Activated naive CD8-positive, alpha-beta T cell treated with anti-CD3 and anti-CD28 coated beads, Interleukin-2, amount 10 ng/mL, durations not matched to agents 7 days and 5 days (primary cell): ENCODE measurements at places on chromosomes 3 and 15. TPM values are rescaled to one million over a fixed set of nuclear protein-coding genes. Genes with fewer than 3 reads are reported as not detected.
A peak's percentile ranks its signal among the peaks of the same experiment; 100 is the strongest.

SRPRB gene
- total RNA-seq: 39.7 TPM

RHOA gene
- 428 TPM for total RNA-seq

OR5H1 gene
- total RNA-seq: not detected

CLDN16 gene
- not detected for total RNA-seq

P2RY13 gene
- total RNA-seq: not detected

DNA sequence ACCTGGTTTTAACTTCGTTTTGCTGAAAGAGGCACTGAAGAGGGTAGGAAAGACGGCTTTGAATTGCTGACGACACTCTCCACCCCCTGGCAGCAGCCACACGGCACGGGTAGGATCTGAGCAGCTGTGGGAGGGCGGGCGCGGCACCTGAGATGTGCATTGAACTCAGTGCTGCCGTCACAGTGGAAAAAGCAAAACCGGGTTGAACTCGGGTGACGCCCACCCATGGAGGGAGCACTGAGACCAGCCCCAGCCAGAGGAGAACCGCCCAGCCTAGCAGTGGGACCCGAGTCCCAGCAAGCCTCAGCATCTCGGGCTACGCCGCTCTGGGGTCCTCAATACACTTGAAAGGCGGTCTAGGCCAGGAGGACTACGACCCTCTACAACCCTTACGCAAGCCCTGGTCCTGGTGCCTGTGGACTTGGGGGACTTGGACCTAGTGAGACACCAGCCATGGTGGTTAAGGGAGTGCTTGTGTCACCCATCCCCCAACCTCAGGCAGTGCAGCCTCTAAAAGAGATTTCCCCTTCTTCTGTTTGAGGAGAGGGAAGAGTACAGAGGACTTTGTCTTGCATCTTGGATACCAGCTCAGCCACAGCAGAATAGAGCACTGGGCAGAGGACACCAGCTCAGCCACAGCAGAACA lies 50.0 kb upstream of the RPL35A start:
- H3K27me3 ChIP-seq: no peaks in the 10 kb centered on the region
- H3K36me3 ChIP-seq: no peaks in the 10 kb centered on the region
- no peak overlapping the region for H3K4me3 ChIP-seq
- DNase-seq: no peak
- no peaks in the 10 kb centered on the region for H3K4me1 ChIP-seq
- no peak overlapping the region for H3K27ac ChIP-seq

DNA sequence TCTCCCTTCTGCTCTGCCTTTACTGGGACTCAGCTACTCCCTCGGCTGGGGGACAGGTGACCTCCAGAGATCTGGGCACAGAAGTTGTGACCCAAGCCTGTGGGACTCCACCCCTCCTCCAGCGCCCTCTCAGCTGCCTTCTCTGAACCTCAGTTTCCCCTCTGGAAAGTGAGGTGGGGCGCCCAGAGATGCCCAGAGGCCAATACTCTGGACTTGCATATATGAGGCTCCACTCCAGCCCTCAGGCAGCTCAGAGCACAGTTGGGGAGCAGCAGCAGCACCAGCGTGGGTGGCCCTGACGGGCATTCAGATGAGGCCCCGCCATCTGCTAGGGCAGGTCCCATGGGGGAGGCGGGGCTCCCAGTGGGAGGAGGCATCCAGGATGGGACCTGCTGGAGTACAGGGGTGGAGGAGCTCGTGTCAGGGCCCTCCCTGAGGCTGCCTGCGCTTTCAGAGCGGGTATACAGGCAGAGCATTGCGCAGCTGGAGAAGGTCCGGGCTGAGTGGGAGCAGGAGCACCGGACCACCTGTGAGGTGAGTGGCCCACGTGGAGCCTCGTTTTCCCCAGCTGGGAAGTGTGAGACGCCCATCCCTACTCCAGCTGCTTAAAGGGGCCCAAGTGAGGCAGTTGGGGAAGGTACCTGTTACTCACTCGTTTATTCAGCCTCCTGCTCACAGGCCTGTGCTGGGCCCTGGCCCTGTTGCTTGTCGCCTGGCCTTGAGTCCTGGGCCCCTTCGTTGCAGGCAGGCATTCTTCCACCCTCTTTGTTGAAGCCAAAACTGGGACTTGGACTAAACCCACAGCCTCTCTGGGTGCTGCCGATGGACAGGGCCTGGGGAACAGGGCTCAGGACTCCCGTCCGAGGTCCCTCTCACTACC lies 35.4 kb downstream of the PSTPIP1 start:
- peaks cover 30% of the 10 kb centered on the region for H3K36me3 ChIP-seq
- peak overlapping the region; percentile 70 for H3K27ac ChIP-seq
- H3K27me3 ChIP-seq: no peaks in the 10 kb centered on the region

GRCh38 chr3:30934208-30934550 lies 39.7 kb upstream of the GADL1 start:
- no peak overlapping the region for H3K4me3 ChIP-seq
- peaks cover 5% of the 10 kb centered on the region for H3K4me1 ChIP-seq
- H3K27me3 ChIP-seq: no peaks in the 10 kb centered on the region
- no peaks in the 10 kb centered on the region for H3K36me3 ChIP-seq
- no peak for DNase-seq

DNA sequence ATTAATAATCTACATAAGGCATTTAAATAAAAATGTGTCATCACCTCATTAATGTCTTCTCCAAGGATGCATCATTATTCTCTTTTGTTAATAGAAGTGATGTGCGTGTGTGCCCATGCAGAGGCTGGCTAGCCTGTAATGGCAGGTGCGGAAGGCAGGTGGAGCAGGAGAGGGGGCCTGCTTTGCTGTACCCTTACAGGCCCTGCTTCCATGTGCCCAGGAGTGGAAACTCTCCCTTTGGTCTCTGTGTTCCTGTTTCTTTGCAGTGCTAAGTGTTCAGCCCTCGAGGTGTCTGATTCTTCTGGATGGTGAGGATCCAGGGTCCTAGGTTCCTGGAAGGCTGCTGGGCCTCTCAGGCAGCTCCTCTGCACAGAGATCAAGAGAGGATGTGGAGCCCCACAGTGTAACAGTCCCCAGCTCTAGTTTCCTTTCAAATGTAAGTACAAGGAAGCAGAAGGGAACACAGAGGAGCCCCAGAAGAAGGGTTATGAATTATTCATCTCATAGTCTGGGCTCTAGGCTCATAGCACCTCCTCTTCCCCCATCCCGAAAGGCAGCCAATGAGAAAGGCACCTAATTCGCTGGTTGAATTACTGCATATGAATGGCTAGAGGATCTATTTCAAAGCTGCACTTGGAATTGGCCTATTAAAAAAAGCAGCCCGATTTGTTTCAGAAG lies 39.2 kb upstream of the AGBL1 start:
- H3K36me3 ChIP-seq: no peaks in the 10 kb centered on the region
- no peak for DNase-seq
- no peak overlapping the region for H3K4me3 ChIP-seq
- no peaks in the 10 kb centered on the region for H3K4me1 ChIP-seq
- H3K27ac ChIP-seq: no peak overlapping the region

DNA sequence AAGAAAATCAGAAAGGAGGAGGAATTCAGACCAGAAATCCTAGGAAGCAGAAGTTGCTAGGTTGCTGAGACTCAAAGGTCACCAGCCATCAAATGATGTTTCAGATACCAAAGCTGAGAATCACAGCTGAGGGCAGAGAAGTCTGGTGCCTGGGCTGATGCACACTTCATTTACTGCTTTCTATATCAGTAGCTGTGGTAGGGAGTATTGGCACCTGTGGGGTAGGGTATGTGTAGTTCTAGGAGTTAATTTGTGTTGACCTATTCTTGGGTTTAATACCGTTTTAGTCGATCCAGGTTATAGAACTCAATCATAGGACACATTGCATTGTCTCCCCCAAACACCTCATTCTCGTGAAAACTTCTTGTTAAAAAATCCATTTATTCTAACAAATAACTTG lies 529.6 kb downstream of the AGBL1 start:
- no peaks in the 10 kb centered on the region for H3K27me3 ChIP-seq
- no peak overlapping the region for H3K4me3 ChIP-seq
- DNase-seq: no peak
- H3K27ac ChIP-seq: no peak overlapping the region
- H3K36me3 ChIP-seq: no peaks in the 10 kb centered on the region

DNA sequence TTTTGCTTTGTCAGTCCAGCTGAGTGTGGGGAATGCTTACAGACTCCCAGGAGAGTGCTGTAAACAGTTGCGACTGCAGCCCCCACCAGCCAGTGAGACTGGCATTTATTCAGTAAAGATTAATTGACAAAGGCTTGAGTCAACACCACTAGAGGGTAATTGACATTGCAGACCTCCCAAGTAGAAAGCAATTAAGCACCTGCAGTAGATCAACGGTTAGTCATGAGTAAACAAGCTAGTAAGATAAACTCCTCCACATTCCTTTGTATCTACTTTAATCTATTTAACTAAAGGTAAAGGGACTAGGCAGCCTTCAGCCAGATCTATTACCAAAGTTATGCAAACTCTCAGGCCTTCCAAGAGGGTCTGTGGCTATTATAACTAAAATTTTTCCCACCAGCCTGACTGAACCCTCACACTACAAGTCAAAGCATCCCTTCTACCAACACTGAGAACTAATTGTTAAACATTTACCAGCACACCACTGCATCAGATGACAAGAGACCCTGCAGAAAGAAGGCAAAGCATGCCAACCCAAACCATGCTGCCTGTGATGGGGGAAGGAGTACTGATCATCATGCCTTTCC lies 30.5 kb upstream of the GALNT15 start:
- H3K4me3 ChIP-seq: no peak overlapping the region
- no peaks in the 10 kb centered on the region for H3K36me3 ChIP-seq
- no peak overlapping the region for H3K27ac ChIP-seq
- DNase-seq: no peak
- no peaks in the 10 kb centered on the region for H3K4me1 ChIP-seq

DNA sequence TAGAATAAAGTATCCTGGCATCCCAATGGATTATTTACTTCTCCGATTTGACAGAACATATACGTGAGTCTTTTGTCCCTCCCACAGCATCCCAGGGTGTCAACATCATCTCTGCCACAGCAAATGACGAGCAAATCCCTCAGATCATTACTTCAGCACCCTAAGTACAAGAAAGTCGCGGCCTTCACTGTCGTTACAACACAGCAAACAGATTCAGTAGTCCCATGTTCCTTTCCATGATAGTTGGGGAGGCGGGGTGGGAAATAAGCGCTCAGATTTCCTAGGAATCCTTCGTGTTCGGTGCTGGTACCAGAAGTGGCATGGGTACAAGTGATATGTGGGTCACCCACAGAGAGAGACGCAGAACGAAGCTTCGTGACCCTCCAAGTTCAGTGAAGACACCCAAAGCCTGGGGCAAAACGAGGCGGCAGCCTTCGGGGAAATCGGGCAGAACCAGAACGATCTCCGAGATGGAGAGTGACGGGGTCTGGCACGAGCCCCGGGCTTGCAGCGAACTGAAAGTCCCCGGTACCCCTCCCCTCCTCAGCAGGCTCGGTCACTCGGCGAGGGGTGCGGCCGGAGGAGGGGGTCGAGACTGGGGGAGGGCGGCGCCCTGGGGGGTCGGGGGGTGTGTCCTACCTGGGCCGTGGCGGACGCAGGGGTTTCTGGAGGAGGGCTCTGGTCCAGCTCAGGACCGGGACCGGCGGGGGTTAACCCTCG lies 619 bp downstream of the TTBK2 start:
- peak overlapping the region; percentile 92 for H3K27ac ChIP-seq
- peaks cover 34% of the 10 kb centered on the region for H3K4me1 ChIP-seq
- peaks cover 5% of the 10 kb centered on the region for H3K27me3 ChIP-seq
- peak overlapping the region; percentile 98 for H3K4me3 ChIP-seq

- no peaks in the 10 kb centered on the region for H3K27me3 ChIP-seq
- DNase-seq: no peak
- H3K36me3 ChIP-seq: no peaks in the 10 kb centered on the region
- no peak overlapping the region for H3K4me3 ChIP-seq
Measured at GRCh38 chr3:95911767-95912166, 902.6 kb upstream of the EPHA6 start.

GRCh38 chr15:82044373-82045178 lies 1.2 kb downstream of the MEX3B start:
- DNase-seq: peak; percentile 51
- peak overlapping the region; percentile 16 for H3K27ac ChIP-seq
- H3K4me3 ChIP-seq: peak overlapping the region; percentile 91
- peaks cover 30% of the 10 kb centered on the region for H3K27me3 ChIP-seq

- no peaks in the 10 kb centered on the region for H3K27me3 ChIP-seq
- H3K4me3 ChIP-seq: no peak overlapping the region
- no peaks in the 10 kb centered on the region for H3K4me1 ChIP-seq
- DNase-seq: no peak
- no peak overlapping the region for H3K27ac ChIP-seq
Measured at GRCh38 chr3:86937306-86937791, 53.6 kb downstream of the VGLL3 start.

GRCh38 chr3:63514678-63515077 lies 137.8 kb upstream of the SNTN start:
- DNase-seq: no peak
- H3K27me3 ChIP-seq: no peaks in the 10 kb centered on the region
- H3K4me1 ChIP-seq: no peaks in the 10 kb centered on the region
- no peak overlapping the region for H3K4me3 ChIP-seq

GRCh38 chr3:112293368-112294321 lies at the start of gene SLC9C1:
SLC9C1 (minus strand) TSS chr3:112294216; CDS start chr3:112286791, 7,425 bp downstream.
- peaks cover 1% of the 10 kb centered on the region for H3K36me3 ChIP-seq
- H3K27me3 ChIP-seq: no peaks in the 10 kb centered on the region
- H3K4me1 ChIP-seq: peaks cover 24% of the 10 kb centered on the region
- no peak for DNase-seq

DNA sequence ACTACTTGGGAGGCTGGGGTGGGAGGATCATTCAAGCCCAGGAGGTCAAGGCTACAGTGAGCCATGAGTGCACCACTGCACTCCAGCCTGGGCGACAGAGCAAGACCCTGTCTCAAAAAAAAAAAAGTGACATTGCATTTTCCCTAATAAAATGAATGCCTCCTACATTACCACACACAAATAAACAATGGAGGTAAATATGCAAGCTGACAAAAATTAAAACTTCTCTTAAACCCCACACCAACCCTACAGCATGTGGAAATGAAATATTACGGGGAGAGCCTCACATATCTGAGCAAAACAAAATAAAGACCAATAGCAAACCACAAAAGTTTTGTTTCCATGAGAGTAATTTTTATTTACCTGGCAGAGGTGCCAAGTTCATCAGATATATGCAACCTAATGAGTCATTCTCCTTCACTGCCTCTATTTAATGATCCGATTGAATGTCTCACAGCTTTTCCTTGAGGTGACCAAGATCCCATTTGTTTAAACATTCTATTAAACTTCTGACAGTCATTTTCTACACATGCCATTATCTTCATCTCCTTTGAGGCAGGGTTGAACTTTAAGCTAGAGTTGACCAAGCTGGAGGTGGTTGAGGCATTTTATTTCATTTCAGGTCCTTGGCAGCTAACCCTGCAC lies 9.4 kb upstream of the CAV3 start:
- no peaks in the 10 kb centered on the region for H3K27me3 ChIP-seq
- DNase-seq: no peak
- H3K36me3 ChIP-seq: no peaks in the 10 kb centered on the region

DNA sequence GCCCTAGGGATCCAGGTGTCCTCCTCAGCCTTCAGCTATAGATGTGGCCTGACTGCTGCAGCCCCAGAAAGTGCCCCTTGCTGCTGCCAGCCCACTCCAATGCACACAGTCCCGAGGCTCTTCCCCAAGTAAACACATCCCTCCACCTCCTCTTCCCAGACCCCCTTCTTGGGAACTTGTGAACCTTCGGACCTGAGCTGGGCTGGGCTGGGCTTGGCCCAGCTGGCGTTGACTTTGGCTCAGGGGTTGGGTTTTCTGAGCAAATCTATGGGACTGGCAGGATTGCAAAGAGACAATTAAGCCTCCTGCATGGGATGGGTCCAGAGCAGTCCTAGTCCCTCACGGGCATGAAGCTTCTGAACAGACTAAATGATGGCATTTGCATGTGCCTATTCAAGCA lies 14.7 kb downstream of the VIPR1 start:
- H3K36me3 ChIP-seq: no peaks in the 10 kb centered on the region
- H3K27ac ChIP-seq: no peak overlapping the region
